Fibroblast of skin of right quadriceps (primary cell): ENCODE measurements at places on chromosomes 7 and 10.
A peak's percentile ranks its signal among the peaks of the same experiment; 100 is the strongest.

GRCh38 chr10:11595395-11595692, 16.1 kb downstream of the USP6NL start:
- DNase-seq = peak; percentile 4

- peak; percentile 74 for DNase-seq
Measured at GRCh38 chr10:89861584-89862301, 160.4 kb downstream of the KIF20B start.

DNA sequence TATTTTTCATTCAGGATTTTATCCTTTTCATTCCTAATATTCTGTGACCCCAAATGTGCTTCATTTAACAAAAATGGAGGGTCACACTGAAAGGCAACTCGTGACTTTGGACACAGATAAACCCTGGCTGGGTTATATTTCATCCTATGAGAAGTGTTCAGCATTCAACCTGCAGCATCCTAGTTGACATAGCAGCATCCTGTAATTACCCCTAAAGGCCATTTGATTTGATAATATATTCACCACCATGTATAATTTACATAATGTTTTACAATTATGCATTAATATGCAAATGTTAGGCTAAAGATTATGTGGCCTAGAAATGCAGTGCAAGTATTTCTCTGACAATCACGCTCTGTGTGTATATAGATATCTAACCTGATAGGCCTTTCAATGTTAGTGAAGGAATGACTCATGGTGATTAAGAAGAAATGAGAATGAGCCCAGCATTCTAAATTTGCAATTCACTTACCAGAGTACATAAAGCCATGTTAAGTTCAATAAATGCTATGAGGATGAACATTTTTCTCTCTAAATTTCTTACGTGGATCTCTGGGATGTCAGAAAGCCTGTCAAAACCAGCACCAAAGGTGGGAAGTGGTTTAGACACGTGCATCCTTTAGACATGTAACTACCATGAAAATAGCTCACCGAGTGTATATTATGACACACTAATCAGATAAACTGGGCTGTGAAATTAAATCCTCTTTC, 337.7 kb upstream of the AOAH start:
- no peak for DNase-seq

DNA sequence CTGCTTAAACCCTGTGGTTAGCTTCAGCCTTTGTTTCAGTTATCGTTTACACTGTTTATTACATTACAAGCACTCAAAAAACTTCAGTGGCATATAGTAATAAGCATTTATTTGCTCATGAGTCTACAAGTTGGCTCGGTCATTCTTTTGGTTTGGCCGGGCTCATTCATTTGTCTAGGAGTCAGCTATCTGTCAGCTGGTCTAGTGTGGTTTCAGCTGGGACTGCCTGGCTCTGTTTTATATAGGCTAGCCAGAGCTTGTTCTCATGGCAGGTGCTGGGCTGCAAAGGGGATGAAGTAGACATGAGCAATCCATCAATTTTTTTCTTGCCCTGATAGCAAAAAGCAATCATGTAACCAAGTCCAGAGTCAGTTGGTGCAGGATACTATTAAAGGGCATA, 103.6 kb downstream of the MKLN1 start:
- DNase-seq = no peak

DNA sequence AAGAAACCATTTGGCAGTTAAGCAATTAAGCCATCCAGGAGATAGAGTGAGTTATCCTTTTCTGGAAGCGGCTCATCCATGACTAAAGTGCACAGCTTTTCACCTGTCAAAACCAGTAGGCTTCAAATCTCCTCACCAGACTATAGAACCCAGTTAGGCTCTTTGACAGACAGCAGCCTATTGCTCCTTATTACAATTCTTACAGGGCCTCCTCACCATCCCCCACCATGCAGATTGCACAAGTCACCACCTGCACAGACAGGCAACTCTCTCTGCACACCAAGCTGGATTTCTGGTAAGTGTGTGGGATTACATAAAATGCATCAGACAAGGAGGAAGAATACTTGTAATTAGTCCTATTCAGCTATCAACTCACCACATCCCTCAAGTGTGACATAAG, 301.6 kb downstream of the SNX13 start:
- DNase-seq = peak; percentile 27

DNA sequence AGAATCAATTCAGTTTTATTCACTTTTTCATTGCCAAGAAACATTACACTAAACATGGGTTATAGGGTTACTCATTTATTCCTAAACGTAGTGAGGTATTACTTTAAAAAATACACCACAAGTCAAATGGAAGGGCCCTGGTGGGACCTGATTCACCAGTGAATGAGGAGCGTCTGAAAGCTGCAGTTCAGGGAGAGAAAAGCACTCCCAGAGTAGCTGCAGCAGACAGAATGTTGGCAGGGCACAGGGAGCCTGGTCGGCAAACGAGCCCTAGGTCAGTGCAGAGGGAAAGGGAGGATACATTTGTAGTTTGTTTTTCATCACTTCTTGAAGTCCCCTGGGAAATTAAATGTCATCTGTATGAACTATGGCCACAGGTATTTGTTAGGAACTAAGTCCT, 361.7 kb upstream of the ETV1 start:
- DNase-seq = no peak

DNA sequence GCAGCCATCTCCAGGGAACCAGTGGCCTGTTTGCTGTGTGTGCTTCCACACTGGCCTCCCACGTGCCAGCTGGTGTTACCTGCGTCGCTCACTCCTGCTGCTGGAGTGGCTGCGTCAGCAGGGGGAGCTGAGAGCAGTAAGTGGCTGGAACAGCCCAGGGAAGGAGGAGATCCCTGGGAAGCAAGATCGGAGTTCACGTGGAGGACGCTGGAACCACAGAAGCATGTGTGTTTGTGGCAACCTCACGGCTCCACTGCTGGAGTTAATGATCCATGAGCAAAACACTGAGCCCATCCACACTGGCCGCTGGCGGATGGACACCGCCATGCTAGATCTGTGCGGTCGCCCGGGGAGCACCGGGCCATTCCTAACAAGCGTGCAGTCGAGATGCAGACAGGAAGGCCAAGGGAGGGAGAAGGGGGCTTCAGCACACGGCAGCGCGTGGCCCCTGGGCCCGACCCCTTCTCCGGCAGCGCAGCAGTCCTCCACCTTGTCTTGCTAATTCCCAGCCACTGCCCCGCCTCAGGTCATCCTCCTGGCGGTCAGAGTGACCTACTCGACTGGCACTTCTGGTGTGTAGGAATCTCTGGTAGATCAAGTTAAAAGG, 68.5 kb upstream of the EEPD1 start:
- peak; percentile 74 for DNase-seq

DNA sequence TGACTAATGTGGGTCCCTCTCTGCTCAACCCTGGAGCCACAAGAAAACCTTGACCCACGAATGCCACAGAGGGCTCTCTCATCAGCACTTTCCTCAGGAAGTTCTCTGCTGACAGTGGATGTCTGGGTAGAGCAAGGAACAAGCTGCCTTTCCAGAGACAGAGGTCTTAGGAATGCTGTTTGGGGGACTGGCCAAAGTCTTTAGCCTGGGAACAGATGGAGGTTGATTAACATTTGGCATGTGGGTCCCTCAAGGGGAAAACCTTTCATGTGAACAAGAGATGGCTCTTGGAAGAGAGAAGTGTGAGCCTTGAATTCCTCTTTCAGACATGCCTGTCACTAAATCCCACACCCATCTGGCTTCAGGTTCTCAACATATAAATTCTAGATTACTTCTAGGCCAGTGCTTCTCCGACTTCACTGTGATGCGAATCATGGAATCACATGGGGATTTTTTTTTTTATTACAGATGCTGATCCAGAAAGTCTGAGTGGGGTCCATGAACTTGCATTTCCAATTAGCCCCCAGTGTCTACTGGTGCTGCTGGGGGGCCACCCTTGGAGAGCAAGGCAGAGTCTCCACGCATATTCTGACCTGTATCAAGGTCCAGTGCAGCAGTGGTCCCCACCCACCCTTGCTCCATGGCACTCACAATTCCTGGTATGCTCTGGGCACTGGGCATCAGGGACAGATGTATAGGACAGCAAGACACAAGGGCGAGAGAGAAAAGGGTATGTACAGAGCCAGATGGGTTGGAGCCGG, 360.4 kb downstream of the CXCL12 start:
- DNase-seq = no peak

DNA sequence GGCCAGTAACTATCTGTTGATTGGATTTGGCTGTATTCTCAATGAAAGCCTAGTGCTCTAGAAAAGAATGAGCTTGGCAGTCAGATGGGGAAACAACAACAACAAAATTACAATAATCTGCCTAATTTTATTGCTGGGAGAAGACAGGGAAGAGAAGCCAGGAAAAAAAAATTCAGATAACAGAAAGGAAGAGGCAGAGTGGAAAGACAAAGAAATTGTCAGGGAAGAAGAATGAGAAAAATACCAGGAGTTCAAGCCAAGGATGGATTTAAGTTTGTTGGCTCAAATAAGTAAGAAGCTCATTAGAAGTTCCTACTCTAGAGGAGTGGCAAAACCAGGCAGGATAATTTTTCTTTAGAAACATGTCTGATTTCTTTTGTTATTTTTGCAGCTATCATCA, 45.9 kb upstream of the PRKG1 start:
- no peak for DNase-seq

DNA sequence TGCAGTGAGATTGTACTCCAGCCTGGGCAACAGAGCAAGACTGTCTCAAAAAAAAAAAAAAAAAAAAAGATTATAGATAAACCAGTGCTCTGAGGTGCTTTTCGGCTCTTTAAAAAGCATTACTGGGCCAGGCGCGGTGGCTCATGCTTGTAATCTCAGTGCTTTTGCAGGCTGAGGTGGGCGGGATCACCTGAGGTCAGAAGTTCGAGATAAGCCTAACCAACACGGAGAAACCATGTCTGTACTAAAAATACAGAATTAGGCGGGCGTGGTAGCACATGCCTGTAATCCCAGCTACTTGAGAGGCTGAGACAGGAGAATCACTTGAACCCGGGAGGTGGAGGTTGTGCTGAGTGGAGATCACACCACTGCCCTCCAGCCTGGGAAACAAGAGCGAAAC, 6.6 kb upstream of the HNRNPF start:
- no peak for DNase-seq

GRCh38 chr10:132865851-132866600, 76.3 kb downstream of the CFAP46 start:
- no peak for DNase-seq

DNA sequence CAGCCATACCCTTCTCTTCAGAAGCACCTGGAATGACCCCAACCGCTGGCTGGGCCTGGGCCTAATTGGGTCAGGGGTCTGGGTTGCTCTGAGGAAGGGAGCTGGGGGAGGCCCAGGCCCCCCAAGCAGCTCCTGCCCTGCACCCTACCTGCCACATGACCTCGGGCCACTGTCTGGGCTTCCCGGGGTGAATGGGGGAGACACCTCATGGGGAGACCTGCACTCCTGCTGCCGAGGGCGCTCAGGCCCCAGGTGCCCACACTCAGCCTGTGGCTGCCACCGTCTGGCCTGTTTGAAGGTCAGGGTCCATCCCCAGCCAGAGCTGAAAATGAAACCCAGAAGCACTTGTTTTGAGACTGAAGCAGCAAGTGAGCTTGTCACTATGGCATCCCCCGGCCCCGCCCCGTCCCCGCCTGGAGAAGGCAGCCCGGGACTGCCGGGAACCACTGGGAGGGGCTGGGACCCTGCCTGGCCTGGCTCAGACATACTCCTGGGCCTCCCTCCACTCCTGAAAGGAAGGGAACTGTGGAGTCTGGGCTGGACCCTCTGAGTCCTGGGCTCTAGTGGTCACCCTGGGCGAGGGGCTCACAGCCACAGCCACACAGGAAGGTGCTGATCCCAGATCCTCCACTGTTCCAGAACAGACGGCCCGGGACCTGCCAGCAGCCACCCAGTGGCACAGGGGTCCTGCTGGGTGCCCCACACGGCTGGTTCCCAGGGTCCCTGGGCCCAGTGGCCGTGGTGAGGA, 7.4 kb upstream of the MICALL2 start:
- peak; percentile 48 for DNase-seq
